ENCODE measurements at places on chromosomes 12 and 14. TPM values are rescaled to one million over a fixed set of nuclear protein-coding genes. Genes with fewer than 3 reads are reported as not detected.

Gene MYO1H
- total RNA-seq: not detected

Gene RBM23
- 116 TPM for total RNA-seq

Gene HOXC11
- total RNA-seq: not detected

Gene SLC39A5
- not detected for total RNA-seq

Gene TBX5
- total RNA-seq: not detected

Gene PRB2
- total RNA-seq: not detected

Gene ARHGDIB
- total RNA-seq: 168 TPM

Gene GALNT8
- under 0.01 TPM for total RNA-seq

Gene PPTC7
- 13.3 TPM for total RNA-seq

Gene TAS2R9
- total RNA-seq: not detected

Gene TMEM253
- total RNA-seq: not detected

Gene AACS
- total RNA-seq: 50.5 TPM

Gene TMEM179
- not detected for total RNA-seq
